ENCODE measurements at places on chromosomes 11 and 22.

GRCh38 chr22:36924151-36924698, 10.8 kb downstream of the CSF2RB start:
- no peak for DNase-seq

GRCh38 chr22:36432592-36433317, 45.0 kb upstream of the MYH9 start:
- DNase-seq, result no peak

GRCh38 chr11:59610289-59610688, 5.3 kb downstream of the OSBP start:
- DNase-seq, result no peak

DNA sequence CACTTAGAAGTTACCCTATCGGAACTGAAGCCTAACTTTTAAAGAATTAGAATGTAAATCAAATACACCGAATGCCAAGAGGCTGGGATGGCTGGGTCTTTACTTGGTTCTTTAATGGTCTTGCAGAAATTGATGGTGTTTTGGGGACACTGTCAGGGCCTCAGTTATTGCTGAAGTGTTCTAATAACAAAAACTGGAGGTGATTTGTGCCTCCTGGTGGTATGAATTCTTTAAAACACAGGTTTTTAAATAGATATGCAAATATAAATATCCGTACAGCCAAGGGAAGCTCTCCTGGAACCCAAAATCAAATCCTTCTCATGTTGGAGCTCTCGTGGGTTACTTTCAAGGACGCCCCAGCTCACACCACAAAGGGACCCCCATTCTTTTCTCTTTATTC, 19.3 kb upstream of the TMPRSS5 start:
- DNase-seq, result no peak

- no peak for DNase-seq
These were observed 7.9 kb upstream of the TRIM44 start for GRCh38 chr11:35654711-35655110.

- DNase-seq, result no peak
These were observed 926.3 kb downstream of the BRD1 start for GRCh38 chr22:48901324-48901723.

DNA sequence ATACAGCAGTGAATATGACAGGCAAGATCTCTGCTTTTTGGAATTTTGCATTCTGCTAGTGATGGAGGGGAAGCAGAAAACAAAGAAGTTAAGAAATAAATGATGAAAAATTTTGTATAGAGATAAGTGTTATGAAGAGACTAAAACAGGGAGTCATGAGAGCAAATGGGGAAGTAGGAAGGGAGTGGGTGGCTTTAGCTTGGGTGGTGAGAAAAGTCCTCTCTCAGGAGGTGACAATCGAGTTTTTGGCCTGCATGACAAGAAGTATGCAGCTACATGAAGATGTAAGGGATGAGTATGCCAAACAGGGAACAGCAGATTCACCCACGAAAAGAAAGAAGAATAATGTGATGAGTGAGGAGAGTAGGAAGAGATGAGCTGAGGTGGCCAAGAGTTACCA, 80.7 kb upstream of the MPPED2 start:
- DNase-seq, result no peak

- DNase-seq, result peak; percentile 73
These were observed 73.8 kb downstream of the FAM76B start for GRCh38 chr11:95715777-95716241.

- DNase-seq, result no peak
These were observed 66.4 kb downstream of the GAB2 start for GRCh38 chr11:78351193-78351592.

GRCh38 chr11:126607374-126607773, 251.9 kb downstream of the ST3GAL4 start:
- DNase-seq, result no peak

GRCh38 chr22:27654546-27655445, 146.8 kb downstream of the MN1 start:
- no peak for DNase-seq

DNA sequence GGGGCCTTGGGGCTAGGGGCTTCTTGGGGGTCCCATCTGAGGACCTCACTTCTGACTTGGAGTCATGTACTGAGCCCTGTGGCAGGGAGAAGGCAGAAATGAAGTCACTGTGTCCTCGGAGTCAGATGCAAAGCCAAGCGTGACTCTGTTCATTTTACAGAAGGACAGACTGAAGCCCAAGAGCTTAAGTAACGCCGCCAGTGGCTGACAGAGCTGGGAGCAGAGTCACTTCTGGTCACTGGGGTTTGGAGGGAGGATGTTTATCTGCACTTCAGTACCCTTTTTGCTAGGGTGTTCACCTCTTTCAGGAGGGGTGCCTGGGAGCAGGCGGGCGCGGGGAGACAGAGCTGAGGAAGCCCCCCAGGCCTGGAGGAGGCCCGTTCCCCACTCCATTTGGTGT, 10.7 kb downstream of the CD6 start:
- no peak for DNase-seq

DNA sequence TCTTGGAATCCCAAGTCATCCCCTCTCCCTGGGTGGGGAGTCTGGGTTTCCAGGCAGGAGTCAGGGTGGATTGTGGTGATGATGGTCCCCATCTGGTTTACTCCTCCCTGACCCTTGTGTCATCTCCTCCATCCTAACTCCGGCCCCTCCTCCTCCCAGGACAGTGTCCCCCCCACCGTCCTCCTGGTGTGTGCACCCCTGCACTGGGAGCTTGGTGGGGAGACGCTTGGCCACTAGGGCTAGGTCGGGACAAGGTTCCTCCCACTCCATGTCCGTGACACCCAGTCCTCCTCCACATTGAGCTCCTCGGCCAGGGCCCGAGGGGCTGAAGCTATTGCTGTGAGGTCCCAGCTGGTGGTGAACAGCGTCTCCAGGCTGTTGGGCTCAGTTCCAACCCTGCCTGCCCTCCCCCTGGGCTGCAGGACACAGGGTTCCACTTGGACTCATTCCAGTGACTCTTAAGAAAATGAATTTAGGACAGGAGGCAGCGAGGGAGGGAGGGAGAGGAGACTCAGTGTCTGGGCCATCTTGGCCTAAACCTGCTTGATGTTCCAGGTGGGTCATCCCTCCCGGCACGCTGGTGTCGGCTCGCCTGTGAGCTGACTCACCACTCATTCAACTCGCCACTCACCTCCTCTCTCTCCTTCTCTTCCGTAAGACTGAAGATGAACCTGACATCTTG, 433.2 kb downstream of the TBC1D22A start:
- no peak for DNase-seq

DNA sequence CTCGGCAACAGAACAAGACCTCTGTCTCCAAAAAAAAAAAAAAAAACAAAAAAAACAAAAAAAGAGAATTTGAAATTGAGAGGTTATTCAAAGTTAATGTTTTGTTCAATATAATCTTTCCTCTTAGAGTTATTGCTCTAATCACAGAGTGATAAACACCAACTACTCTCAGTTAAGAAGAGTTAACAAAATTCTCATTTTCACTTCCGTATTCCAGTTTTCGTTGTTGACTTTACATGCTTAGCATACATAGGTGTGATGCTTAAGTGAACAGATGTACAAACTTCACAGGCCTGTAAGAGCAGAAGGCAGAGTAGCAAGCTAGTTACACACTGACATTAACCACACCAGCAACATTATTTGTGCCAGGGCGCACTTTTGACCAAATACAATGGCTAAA, 12.3 kb downstream of the EIF4ENIF1 start:
- no peak for DNase-seq

DNA sequence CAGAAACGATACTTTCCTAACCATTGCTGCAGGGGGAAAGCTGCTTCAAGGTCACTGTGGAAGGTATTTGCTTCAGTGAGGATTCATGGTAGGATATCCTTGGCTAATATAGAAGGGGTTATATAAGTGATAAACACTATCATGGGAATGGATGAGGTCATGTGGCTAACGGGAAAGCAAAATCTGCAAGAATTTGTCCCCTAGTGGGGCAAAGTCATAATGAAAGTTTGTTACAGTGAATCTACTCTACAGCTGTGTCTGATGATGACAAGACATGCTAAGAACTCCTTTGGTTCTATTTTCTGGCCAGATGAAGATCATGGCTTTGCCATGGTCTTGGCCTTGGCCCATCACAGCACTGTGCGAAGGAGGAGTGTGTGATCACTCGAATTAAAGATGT, 13.8 kb downstream of the MMP20 start:
- DNase-seq, result no peak

GRCh38 chr11:41201156-41201555, 258.3 kb downstream of the LRRC4C start:
- no peak for DNase-seq

- DNase-seq, result no peak
These were observed at the start of gene OOSP2 for GRCh38 chr11:60040109-60040508. TSS of gene OOSP2 (plus strand) at chr11:60040409. CDS start at chr11:60040460, 51 bp downstream.

DNA sequence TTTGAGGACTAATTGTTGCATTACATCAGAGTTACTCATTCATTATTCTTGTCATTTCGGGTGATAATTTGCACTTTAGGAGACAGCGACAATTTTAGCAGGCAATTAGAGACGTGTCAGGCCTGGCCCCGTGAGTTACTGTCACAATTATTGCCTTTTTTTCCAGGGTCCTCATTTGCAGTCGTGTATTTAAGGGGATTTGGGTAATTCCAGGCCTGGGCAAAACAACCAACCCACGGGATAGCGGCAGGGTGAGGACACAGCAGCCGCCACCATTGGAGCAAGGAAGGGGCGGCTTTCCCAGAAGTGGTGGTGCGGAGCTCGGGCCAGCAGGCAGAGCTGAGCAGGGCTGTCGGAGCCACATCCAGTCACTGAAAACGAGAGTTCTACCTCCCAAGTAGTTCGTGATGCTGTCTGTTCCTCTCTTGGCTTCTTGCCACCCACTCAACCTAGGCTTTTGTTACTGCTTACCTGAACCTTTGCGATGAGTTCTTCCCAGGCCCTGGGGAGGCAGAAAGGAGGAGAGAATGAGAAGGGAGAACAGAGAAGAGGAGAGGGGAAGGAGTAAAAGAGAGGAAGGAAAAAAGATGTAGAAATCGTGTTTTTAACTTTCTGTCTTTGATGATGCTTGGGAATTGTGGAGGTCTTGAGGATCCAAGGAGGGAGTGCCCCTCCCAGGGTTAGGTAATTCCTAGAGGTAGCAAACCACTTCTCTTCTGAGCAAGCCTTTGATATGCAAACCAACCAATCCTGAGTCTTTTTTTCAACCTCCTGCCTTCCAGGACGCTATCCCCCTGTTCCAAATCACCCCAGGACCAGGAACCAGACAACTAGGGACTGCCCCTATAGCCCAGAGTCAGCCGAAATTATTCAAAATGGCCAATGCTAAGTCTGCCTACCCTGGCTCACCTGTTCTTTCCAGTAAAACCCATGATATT, 236.1 kb downstream of the MIAT start:
- no peak for DNase-seq

DNA sequence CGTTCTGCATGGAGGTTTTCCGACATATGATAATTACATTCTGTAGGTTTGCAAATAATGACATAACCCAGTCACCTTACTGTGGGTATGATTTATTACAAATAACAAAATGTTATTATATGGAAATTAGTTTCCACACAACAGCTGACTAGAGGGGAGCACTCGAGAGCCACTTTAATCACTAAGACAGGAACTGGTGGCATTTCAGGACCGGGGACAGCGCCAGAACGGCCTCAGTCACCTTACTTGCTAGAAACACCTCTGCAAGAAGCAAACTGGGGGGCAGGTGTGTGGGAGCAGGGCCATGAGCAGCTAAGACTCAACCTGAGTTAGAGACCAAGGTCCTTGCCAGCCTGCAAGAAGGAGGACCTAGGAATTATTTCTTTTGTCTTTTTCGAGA, 199.9 kb downstream of the DSCAML1 start:
- no peak for DNase-seq

- no peak for DNase-seq
These were observed 168.5 kb downstream of the MPPED1 start for GRCh38 chr22:43580271-43580750.

DNA sequence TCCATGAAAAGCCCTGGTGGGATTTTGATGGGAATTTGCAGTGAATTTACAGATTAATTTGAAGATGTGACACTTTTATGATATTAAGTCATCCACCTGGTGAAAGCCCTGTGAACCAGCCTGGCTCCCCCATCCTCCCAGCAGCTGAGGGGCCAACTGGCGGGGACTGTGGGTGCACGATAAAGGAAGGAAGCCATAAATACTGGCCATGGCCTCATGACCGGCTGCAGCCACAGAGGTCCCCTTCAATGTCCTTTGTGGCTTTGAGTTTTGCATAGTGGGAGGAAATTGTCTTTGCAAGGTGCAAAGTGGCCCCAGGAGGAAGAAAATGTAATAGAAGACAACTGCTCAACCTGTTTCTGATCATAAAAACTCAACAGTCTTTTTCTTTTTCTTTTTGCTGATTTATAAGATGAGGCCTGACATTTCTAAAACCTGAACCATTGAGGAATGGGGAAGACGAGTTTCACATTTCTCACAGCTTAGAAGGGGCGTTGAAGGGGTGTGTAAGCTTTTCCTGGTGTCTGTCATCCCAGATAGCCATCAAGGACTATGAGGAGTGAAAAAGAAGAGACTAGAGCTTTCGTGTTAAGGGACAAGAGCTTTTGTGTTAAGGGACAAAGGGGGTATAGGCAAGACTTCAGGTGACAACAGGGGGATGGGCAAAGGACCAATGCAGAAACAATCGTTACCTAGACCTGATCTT, 6.3 kb upstream of the NDUFV1 start:
- DNase-seq, result no peak

DNA sequence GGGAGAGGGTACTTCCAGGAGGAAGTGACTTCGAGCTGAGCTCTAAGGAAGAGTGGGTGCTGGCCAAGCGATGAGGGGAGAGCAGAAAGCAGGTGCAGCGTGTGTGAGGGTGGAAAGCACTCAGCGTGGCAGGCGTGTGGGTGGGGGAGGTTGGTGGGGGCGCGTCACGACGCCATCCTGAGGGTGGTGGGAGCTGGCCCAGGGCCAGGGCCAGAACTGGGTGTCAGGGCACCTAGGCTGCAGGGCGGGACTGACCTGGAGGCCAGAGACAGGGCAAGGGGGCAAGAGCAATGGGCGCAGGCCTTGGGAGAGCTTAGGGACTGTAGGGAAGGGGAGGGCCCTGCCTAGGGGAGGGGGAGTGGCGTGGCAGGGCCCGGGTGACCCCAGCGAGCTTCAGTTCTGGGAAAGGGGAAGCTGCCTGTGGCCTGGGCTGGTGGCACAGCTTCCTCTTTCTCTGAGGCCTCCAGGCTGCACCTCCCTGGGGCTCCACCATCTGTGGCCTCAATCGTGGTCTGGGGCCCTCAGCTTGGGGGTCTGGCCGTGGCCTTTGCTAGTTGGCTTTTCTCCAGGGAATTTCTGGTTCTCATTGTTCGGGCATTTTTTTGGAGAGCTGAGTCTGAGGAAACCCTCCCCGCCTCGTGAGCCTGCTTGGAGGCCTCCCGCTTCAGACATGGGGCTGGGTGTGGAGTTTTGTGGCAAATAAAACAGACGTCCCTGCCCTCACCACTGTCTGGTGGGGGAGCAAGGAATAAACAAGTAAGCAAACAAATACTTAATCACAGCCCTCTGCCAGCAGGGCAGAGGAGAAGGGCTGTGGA, 8.9 kb downstream of the RELT start:
- DNase-seq, result no peak

DNA sequence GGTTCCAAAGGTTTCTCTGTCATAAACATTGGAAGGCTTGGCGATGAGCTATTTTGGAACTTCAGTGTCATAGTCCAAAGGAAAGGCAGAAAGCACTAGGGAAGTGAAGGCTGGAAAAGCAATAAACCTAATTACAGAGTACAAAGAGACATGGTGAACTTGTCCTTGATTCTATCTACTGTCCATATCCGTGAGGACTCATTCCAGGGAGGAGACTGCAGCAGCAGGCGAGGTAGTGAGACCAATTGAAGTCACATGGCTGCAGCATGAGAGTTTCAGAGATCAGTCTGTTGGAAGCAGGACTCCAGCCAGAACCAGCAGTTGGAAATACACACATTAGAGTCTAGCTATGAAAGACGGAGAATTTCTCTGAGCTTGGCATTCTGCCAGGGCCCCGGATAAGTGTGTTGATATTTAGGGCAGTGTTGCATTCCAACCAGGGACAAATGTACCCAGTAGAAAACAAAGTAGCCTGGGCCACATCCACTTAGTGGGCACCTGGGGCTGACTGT, 54.1 kb upstream of the ARHGAP42 start:
- DNase-seq, result no peak

Measured in kidney epithelial cell (primary cell).